ENCODE measurements at places on chromosomes 13 and 19.

GRCh38 chr13:20125129-20125782 is 35.6 kb downstream of the GJA3 start:
- DNase-seq: peak; percentile 57

GRCh38 chr19:13026462-13027370 is 31.4 kb downstream of the NFIX start:
- peak; percentile 67 for DNase-seq

- DNase-seq: no peak
These were observed 10.5 kb downstream of the CYTH2 start for GRCh38 chr19:48479686-48480085.

- no peak for DNase-seq
These were observed 339.1 kb upstream of the SLC10A2 start for GRCh38 chr13:103405297-103405696.

- no peak for DNase-seq
These were observed 6.3 kb upstream of the POU4F1 start for GRCh38 chr13:78609464-78610205.

DNA sequence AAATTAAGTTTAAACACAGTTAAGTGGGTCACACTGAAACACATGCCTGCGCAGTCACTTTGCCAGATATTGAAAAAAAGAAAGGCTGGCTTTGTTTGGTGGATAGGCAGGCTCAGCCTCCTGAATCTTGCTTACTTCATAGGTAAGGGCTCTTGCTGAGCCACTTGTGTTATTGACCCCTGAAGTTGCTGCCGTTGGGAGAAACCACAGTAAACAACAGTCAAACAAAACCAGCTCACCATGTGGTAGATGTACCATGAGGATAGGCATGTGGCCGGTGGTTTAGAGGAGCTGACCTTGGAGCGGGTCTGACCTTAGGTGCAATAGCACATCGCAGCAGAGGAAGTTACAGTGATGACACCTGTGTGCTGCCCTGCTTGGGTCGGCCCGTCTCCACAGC is 52.2 kb downstream of the SPATA13 start:
- DNase-seq: no peak

- DNase-seq: peak; percentile 89
These were observed 843 bp downstream of the ANO8 start for GRCh38 chr19:17333611-17334413.

GRCh38 chr13:27194895-27195764 is 23.5 kb upstream of the USP12 start:
- DNase-seq: peak; percentile 93

DNA sequence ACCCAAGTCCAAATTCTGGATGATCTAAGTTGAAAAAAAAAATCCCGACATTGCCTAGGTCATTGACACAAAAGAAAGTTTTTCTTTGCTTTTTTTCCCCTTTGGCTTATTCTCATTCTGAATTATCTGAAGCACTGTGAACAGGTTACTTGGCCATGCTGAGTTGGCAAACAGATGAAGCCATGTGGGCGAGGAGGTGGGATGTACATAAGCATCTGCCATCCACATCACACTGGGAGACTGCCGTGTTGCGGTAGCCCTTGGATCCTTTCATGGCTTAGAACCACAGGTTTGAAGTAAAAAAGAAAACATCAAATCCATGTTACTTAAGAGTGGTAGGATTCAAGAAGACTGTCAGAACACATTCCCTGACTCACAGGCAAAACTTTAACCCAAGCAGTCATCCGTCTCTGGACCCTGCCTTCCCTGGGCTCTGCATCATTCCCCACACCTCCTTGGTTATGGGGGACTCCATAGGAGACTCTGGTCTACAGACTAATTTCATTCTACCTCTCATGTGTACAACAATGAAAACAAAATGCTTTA is 242.5 kb upstream of the SERP2 start:
- DNase-seq: no peak

- DNase-seq: peak; percentile 0
These were observed 633.5 kb upstream of the ATXN8OS start for GRCh38 chr13:69474011-69474685.

- peak; percentile 63 for DNase-seq
These were observed 191.0 kb upstream of the HTR2A start for GRCh38 chr13:47087841-47088240.

- DNase-seq: peak; percentile 58
These were observed 119.3 kb upstream of the GJB6 start for GRCh38 chr13:20351281-20352022.

GRCh38 chr19:14525729-14526128 is 3.7 kb upstream of the TECR start:
- no peak for DNase-seq

DNA sequence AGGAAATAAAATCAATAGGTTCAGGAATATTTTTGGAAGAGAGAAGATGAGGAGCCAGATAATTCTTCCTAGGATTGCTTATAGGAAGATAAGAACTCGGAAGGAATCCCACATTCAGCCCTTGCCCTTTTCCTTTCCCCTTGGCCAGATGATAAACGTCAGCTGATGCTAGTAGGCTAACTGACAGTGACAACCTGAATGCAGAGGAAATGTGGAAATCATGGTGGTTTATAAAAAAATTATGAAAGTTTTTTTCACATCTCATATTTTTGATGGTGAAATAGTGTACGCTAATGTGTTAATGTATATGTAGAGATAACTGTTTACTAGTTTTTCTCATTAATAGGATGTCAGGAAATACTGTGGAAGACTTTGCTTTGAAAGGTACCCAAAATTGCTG is 56.9 kb downstream of the EDNRB start:
- DNase-seq: no peak

GRCh38 chr13:97226788-97227627 is 4.9 kb downstream of the MBNL2 start:
- DNase-seq: no peak

- no peak for DNase-seq
These were observed 72.8 kb upstream of the PCDH8 start for GRCh38 chr13:52921194-52921593.

DNA sequence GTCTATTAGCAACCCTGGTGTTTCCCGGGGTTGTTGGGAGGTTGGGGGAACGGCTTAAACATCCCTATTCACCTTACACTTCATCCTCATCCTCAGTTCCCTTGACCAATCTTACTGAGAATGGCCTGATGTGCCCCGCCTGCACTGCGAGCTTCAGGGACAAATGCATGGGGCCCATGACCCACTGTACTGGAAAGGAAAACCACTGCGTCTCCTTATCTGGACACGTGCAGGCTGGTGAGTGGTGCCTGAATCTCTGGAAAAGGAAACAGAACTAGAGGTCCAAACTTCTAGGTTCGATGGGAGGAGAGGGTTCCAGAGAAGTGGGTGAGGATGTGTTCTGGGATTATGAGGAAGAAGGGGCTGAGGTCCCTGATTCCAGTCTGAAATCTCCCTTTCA is 5.9 kb downstream of the PINLYP start:
- no peak for DNase-seq

DNA sequence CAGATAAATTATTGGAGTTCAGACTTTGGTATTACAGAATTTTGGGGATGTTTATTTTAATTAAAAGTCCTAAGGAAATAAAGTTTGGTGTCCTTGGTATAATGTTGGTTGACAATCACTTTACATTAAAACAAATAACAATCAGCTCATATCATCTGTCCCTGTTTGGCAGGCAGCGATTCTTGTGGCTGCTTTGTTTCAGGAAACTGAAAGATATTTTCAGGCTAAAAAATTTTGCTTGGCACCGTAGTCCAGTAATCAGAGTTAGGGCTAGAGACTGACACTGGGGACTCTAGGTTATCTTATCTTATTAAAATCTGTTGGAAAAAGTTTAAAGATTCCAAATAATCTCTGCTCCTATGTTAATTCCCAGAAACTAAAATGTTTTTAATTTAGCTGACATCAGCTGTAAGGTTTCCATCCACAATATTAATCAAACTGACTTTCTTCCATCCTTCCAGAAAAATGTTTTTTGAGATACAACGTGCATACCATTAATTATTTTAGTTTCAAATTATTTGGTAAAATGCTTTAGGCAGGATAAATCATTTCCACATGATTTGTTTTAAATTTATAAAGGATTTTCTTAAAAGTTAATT is 97.6 kb downstream of the ZIC5 start:
- DNase-seq: no peak

- no peak for DNase-seq
These were observed 72.3 kb upstream of the POMP start for GRCh38 chr13:28586439-28587173.

DNA sequence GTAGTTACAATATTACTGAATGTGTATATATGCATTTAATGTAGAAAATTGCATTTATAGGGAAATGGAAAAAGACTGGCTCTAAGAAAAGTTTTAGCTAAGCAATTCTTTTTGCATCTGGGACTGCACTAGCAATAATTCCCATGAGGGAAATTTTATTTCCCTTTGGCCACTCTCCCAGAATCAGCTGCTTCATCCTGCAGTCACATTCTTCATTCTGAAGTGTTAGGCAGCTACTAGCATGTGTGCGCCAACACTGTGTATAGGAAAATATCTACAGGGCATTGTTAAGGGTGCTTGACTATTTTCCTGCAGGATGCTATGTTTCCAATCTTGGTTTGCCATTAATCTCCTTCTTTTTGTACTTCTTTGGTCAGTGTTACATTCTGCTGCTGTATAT is 312.8 kb upstream of the PCDH20 start:
- DNase-seq: peak; percentile 1

GRCh38 chr13:35592457-35592856 is 116.0 kb upstream of the MAB21L1 start:
- no peak for DNase-seq

GRCh38 chr19:16673231-16673630 is 12.3 kb downstream of the TMEM38A start:
- no peak for DNase-seq

- no peak for DNase-seq
These were observed 161.6 kb downstream of the FLT1 start for GRCh38 chr13:28333204-28333881.

- DNase-seq: no peak
These were observed 59.6 kb upstream of the NPAS1 start for GRCh38 chr19:46959894-46960556.

DNA sequence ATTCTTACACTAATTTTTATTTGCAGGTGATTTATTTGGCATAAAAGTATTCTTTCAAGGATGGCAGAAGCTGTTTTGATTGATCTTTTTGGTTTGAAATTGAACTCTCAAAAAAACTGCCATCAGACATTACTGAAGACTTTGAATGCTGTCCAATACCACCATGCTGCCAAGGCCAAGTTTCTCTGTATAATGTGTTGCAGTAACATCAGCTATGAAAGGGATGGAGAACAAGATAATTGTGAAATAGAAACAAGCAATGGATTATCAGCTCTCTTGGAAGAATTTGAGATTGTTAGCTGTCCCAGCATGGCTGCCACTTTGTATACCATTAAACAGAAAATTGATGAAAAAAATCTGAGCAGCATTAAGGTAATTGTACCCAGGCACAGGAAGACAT is 1.2 kb downstream of the LACC1 start:
- peak; percentile 10 for DNase-seq

- peak; percentile 97 for DNase-seq
These were observed 15.3 kb downstream of the RAB3D start for GRCh38 chr19:11324079-11324661.

GRCh38 chr13:113456116-113456702 is 2.9 kb upstream of the ADPRHL1 start:
- DNase-seq: no peak

GRCh38 chr13:99425485-99426341 is 75.6 kb upstream of the TM9SF2 start:
- DNase-seq: no peak

GRCh38 chr13:38863536-38863935 is 127.1 kb downstream of the STOML3 start:
- no peak for DNase-seq

- DNase-seq: no peak
These were observed 690 bp upstream of the B3GNT8 start for GRCh38 chr19:41427647-41428480.

GRCh38 chr13:98606296-98606695 is 29.4 kb upstream of the STK24 start:
- DNase-seq: no peak

- no peak for DNase-seq
These were observed 13.9 kb downstream of the SLC25A15 start for GRCh38 chr13:40803316-40803715.

DNA sequence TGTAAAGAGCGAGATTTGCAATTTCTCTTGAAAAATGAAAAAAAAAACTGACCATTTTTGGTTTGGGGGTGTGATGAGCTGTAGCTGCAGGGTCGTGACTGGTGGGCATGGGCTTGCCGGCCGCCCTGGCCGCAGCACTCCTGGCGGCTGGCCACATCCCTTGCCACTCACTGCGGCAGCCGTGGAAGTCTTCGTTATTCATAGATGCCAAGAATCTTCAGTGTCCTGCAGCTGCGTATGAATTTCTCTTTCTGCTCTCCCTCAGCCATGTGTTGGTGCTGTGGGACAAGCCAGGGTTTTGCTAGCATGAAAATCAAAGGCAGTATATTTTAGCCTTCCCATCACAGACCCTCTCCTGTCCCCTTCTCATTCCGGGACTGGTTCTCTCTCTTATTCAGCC is 151.7 kb upstream of the TSHZ3 start:
- DNase-seq: no peak

GRCh38 chr19:42113641-42114348 is 18.5 kb downstream of the POU2F2 start:
- peak; percentile 99 for DNase-seq

DNA sequence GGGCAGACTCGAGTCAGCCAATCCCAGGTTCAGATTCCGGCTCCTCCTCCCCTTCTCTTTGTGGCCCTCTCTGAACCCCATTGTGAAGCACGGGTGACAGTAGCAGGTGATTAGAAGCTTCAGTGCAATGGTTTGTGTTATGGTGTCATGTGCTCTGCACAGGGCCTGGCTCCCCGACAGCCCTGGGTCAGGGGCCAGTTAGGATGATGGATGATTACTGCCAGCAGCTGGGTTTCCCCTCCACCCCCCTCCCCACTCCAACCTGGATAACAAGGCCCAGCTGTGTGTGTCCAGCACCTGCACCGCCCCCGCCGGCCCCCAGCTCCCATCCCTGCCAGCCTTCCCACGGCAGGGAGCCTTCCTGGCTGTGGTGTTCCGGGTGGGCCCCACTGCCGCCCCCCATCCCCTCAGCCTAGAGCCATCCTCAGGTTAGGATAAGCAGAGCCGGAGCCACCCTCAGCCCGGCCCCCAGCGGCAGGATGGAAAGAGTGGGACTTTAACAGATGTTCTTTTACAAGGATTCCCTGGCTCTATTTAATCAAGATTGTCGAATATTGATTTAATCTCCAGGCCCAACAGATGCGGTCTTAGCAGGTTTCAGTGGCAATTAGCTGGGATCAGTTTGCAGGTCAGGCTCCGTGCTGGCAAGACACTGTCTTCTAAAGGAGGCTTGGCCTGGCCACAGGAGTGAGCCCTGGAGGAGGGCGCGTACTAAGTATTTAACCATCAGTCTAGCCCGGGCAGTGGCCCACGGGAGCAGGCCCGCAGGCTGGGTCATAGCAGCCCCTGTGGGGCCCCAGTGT is 156.2 kb downstream of the SIPA1L3 start:
- DNase-seq: peak; percentile 36

DNA sequence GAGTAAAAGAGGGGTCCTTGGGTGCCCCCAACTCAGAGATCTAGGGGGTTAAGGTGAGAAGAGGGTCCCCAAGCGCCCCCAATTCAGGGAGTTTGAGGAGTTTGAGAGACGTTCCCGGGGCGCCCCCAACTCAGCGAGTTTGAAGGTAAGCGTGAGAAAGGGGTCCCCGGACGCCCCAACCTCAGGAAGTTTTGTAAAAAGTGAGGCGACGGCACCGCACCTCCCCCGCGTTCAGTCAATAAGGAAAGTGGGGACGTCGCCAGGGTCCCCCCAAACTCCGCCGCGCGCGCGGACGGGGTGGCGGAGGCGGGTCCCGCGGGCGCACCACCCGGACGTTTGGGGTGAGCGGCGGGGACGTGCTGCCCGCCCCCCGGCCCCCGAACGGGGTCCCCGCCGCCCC is 353 bp downstream of the RFX2 start:
- no peak for DNase-seq

GRCh38 chr19:44149776-44150175 is 8.4 kb downstream of the ZNF234 start:
- no peak for DNase-seq

All from RPMI7951 (cell line).